Fibroblast of mammary gland (primary cell): ENCODE measurements at places on chromosomes 13 and 19.
A peak's percentile ranks its signal among the peaks of the same experiment; 100 is the strongest.

GRCh38 chr19:5017235-5017634 is 48.3 kb downstream of the KDM4B start:
- DNase-seq = peak; percentile 40

DNA sequence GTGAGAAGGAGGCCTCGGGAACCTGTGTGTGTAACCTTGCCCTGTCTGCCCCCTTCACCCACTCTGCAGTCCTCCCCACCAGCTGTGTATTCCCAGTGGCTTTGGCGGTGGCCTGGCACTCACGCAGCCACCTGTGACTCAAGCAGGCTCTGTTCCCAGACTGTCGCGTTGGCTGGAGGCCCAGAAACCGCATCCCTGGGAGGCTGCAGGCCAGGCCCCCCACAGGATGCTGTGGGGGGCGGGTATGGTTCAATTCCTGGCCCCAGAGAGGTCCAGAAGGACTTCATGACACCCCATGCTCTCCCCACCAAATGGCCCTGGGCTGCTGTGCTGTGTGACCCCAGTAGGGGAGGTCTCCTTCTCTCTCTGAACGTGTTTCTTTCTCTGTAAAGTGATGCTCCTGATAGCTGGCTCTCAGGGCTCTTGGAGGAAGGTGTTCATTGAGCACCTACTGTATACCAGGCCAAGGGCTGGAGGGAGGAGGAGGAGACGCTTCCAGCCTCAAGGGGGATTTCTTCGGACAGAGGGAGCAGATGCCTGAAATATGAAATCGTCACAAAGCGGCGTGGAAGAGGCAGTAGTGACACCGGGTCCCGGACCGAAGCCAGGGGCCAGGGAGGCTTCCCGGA is 1.9 kb upstream of the LINGO3 start:
- peak; percentile 61 for DNase-seq

GRCh38 chr19:58559275-58560006 is 1.0 kb upstream of the UBE2M start:
- peak; percentile 90 for DNase-seq

- no peak for DNase-seq
Measured at GRCh38 chr19:38920602-38921419, 8.8 kb upstream of the CCER2 start.

GRCh38 chr19:20077791-20078463 is at the start of gene ZNF90:
TSS of gene ZNF90 (plus strand) at chr19:20078000. CDS start at chr19:20078133, 133 bp downstream.
- peak; percentile 96 for DNase-seq
